ENCODE measurements at places on chromosomes 2 and 18. TPM values are rescaled to one million over a fixed set of nuclear protein-coding genes. Genes with fewer than 3 reads are reported as not detected.

PSD4 gene
- 0.51 TPM for total RNA-seq

TSGA10 gene
- 1.7 TPM for total RNA-seq

ZNF892 gene
- total RNA-seq: 3.6 TPM

GRCh38 chr2:23803965-23804542 lies 122.9 kb downstream of the ATAD2B start:
- DNase-seq: peak; percentile 30

- DNase-seq: no peak
These were observed 36.3 kb downstream of the BMP10 start for GRCh38 chr2:68834737-68835376.

GRCh38 chr2:231679908-231680284 lies 28.4 kb upstream of the PTMA start:
- no peak for DNase-seq

DNA sequence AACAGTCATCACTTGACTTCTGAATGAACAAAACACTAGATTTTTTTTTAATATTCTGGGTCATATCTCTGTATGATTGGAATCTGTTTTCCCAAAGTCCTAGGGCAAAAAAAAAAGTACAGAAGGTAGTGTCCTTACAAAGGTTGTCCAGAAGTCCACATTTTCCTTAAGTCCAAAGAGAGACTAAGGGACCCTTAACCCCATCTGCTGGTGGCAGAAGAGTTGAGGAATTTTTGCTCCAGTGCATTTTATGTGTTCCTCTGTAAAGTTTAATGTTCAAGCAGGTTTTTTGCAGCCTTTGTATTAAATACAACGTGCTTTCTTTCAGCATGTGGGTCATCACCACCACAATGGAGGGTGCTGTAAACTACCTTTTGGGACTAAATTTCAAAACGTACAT lies 215.9 kb downstream of the SP3 start:
- peak; percentile 12 for DNase-seq

DNA sequence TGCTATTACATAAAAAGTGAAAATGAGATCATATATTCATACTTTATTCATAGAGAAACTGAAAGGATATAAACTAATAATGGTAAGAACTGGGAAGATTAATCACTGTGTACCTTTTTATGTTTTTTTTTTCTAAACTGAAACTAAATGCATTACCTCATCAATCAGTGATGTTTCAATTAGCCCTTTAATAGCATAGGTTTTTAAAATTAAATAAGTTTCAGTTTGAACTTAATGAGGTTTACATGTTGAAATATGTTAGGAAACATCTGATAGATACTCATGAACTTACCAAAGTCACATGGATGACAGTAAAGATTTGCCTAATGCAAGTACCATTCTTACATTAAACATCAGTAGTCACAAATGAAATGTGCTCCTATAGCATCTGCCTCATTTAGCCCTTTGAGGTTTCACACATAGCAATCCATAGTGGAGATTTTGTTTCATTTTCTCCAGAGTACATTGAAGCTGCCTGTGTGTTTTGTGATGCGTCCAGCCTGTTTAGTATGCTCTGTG lies 8.9 kb downstream of the MAPRE2 start:
- no peak for DNase-seq

GRCh38 chr2:41137031-41137430 lies 685.1 kb upstream of the SLC8A1 start:
- DNase-seq: no peak

- peak; percentile 44 for DNase-seq
These were observed 79.0 kb downstream of the CIB4 start for GRCh38 chr2:26561918-26562810.

GRCh38 chr2:40642237-40642636 lies 190.3 kb upstream of the SLC8A1 start:
- DNase-seq: no peak

DNA sequence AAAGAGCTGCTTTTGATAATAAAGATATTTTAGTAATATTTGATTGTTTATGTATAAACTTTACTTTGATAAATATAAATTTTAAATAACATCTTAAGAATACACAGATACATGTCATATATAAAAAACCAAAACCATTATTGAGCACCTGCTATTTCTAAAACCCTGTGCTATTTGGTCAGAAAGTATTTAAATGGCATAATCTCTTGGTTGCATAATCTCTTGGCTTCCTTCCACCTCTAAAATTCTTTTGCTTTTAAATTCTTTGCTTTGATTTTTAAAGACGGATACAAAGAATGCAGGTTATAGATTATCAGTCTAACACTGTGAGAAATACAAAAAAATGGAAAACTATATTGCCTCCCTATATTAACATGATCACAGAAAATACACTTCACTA lies 36.9 kb downstream of the ACMSD start:
- no peak for DNase-seq

DNA sequence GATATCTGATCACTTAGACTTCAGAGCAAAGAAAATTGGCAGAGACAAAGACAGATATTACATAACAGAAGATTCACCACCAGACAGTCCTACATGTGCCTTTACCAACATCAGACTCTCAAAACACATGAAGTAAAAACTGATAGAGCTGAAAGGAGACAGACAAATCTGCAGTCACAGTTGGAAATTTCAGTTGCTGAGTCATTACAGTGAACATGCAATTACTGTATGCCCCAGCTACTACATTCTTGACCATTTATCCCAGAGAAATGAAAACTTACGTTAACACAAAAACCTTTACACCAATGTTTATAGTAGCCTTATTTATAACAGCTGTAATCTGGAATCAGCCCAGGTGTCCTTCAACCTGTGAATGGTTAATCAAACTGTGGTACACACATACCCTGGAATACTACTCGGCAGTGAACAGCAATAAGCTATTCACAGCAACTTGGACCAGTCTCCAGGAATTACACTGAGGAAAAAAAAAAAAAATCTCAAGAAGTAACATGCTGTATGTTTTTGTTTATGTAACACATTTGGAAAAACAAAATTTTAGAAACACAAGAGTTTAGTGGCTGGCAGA lies 7.5 kb upstream of the SCLY start:
- no peak for DNase-seq

DNA sequence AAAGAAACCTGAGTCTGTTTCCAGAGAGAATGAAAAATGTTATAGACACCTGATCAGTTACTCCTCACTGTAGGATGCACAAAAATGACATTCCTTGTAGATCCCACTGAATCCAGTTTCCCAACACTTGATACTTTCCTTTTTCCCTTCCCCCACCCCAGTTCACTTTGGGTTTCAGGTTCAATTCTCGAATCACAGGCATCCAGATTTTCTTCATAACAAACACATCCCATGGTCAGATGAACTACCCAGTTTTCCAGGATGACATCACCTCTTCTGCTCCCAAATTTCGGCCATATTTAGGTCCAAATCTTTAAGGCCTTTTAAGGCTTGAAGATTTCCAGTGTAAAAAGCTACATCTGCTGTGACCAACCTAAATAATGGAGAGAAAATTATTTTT lies 51.5 kb downstream of the UGP2 start:
- no peak for DNase-seq

DNA sequence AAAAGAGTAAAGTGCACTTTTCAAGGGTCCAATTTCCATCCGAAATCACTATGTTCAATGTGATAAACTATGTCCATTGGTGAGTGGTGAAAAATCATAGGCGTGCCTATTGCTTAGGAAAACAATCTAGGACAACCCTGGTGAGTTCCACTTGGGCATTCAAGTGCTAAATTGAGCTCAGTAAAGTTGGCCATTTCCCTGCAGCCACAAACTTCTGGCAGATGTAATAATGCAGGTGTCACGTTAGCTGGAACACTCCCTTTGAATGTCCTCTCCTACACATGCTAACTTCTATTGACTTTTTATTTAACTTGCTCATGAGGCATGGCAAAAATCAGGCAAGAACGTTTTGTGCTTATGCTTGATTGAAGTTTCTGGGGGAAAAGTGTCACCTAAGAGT lies 67.1 kb downstream of the CPS1 start:
- DNase-seq: no peak

- DNase-seq: no peak
These were observed 9.4 kb downstream of the BCL11A start for GRCh38 chr2:60544062-60544461.

DNA sequence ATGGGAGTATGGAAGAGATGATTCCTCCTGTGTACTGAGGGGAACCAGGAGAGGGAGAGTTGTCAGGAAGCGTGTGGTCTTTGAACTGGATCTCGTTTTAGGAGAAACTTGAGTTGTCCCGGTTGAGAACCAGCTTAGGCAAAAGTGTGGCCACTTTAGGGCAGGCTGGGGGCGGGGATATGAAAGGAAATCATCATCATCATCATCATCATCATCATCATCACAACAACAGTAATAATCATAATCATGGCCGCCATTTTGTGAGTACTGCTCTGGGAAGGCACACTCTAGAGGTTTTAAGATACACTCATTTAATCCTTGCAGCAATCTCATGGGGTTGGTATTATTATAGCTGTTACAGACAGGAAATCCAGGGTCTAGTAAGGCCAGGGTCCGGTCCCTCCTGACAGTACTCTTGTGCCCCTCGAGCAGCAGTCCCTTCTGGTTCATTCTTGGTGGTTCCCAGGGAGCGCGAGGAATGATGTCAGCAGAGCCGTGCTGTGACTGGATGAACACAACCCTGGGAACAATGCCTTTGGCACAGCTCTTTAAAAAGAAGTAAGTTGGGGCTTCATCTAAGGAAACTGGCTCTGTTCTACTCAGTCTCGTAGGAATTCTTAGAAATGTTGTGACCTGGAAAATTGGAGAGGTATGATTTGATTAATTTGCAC lies 33.8 kb downstream of the PARD3B start:
- no peak for DNase-seq

DNA sequence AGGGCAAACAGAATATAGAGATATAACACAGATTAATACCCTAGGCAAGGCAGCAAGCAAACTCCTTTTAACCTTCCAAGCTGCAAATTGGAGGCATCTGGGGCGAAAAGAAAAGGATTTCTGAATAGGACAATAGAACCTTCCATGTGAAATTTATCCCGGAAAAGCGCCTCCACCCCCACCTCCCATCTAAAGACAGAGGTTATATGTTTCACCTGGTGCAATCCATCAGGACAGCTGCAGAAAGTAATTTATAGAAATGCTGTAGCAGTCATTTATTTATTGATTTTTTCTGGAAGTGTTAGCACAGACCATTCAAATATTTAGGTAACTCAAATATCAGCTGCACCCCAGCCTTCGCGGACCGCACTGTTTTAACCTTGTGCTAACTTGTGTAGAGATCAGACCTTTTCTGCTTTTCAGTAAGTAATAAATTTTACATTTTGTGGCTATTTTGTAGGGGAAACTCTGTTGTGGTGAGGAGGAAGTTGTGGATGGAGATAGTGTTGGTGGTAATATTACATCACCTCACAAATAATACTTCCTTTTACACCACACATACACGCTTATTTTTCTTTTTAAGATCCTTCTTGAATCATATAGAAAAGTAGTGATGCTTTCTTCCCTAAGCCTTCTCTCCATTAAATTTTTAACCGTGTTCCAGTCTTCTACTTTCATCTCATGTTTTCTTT lies 919.3 kb upstream of the CDH2 start:
- DNase-seq: no peak

DNA sequence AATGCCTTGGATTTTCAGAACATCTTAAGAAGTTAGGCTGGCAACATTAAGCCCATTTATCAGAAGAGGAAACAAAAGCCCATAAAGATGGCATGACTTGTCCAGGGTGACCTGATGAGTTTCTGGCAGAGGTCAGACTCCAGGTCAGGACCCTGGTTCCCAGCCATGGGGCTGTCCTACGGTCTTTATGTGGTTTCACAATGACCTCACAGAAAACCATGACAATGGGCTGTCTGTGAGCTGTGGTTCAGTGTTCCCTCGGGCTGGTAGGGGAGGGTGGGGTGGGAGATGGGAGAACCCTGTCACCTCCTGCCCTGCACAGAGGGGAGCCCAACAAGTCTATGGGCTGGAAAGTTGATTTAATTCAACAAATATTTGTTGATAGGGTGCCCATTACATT lies 101.8 kb downstream of the LOXHD1 start:
- DNase-seq: no peak

- no peak for DNase-seq
These were observed 113.2 kb upstream of the CHAC2 start for GRCh38 chr2:53654396-53654795.
